Stomach (tissue), 19 donors: ENCODE measurements at places on chromosomes 12 and 14. TPM values are rescaled to one million over a fixed set of nuclear protein-coding genes. Genes with fewer than 3 reads are reported as not detected.

DNA sequence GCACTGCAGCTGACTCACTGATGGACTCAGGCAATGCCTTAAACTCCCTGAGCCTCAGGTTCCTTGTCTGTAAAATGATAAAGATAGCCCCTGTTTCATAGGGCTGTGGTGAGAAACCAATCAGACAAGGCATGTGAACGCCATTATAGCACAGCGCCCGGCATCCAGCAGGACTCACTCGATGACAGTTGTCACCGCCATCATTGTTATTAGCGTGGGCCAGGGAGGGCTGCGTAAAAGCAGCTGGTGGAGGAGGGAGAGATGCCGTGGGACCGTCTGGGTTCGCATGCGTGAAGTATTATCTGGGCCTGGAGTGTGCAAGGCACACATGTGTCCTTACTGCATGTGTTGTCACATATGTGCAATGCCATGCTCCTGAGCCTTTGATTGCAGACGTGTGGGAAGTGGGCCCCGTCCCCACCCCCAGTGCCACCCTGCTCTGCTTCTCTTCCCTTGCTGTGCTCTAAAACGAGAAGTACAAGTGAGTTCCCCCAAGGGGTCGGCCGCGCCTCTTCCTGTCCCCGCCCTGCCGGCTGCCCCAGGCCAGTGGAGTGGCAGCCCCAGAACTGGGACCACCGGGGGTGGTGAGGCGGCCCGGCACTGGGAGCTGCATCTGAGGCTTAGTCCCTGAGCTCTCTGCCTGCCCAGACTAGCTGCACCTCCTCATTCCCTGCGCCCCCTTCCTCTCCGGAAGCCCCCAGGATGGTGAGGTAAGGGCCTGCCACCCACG is at the start of gene PTPN6:
Gene PTPN6 (plus strand): TSS at position 546 of the 730 bp plus-strand sequence. CDS start 157 bp downstream, at position 703.
- DNase-seq = peak; percentile 58

DNA sequence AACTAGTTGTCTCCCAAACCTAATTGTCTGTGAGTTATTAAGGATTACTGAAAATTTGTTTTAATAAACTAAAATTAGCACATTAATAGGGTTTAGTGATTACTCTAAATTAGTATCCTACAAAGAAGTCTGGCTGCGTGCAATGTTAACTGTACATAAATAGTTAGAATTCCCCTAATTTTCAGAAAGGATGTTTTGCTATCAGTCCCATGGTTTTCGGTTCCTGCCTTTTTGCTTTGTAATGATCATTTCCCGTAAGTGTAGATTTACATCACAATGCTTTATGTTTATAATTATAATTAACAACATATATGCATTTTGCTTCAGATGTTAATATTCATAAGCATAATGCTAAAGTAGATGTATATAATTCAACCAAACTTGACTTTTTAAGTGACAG is 19.8 kb upstream of the LYZ start:
- DNase-seq = no peak

- no peak for DNase-seq
Measured at GRCh38 chr12:88063375-88063774, 34.2 kb upstream of the C12orf50 start.

Gene SUSD6
- 25.7 TPM for total RNA-seq

- DNase-seq = no peak
Measured at GRCh38 chr14:99964979-99965378, 100.2 kb upstream of the EVL start.
